IMR-90 (cell line): ENCODE measurements at places on chromosomes 4 and X. TPM values are rescaled to one million over a fixed set of nuclear protein-coding genes. Genes with fewer than 3 reads are reported as not detected.

DNA sequence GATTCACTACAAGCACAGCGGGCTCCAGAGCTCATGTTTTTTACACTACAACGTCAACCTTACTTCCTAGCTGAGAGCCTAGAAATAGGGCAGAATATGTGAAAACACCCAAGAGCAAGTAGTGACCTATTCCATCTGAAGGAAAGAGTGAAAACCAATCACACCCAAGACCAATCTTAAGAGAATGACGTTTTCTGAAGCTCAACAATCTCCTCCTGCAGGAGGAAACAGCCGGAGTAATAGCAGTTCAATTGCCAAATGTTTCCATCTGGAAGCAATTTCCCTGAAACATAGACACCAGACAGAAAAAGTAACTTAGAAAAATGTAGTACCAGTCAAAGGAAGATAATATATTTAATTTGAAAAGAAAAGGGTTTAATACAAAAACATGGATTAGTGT is 142.4 kb downstream of the ANXA5 start:
- no peak for DNase-seq

MAGEC2 gene
- polyA plus RNA-seq = not detected in 2 replicates

- DNase-seq = peak; percentile 92
Observed at GRCh38 chr4:5785806-5786680, 75.0 kb downstream of the EVC start.

DNA sequence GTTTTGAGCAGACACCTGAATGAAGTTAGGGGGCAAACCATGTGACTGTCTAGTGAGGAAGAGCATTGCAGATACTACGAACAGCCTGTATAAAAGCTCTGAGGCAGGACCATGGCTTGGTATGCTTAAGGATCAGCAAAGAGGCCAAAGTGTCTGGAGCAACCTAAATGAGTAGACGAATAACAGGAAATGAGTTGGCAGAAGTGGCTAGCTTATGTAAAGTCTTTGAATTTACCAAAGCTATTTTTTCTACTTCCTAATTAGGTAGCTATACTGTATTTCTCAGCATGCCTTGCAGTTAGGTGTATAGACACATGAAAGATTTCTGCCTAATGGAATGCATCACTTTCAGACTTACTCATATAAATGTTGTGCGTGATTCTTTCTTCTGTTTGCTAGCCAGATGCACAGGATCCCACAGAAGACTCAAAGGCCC is 9.3 kb upstream of the GPRIN3 start:
- DNase-seq = peak; percentile 16

CT45A5 gene
- not detected in 2 replicates for polyA plus RNA-seq

DNA sequence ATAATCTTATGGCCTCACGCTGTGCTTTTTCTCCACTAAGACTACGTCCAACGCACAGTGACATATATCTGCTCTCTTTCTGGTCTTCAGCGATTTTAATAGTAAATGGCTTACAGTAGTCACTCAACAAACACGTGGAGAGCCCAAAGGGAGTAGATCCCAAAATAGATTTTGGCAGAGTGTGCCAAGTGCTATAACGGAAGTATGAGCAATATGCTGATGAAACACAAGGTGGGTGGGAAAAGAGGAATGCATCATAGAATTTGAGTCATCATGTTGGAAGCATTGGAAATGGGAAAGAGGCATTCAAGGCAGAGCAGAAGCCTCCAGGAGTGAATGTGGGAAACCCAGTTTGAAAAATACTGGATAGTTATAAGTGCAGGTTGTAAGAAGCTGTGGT is 129.1 kb upstream of the LDB2 start:
- DNase-seq = peak; percentile 99

LRP2BP gene
- 0.06 and 0.10 TPM in 2 replicates for polyA plus RNA-seq

GRCh38 chrX:96102997-96103396 is 581.6 kb upstream of the DIAPH2 start:
- DNase-seq = no peak

PRSS12 gene
- 57.5 and 71.5 TPM in 2 replicates for polyA plus RNA-seq

SULT1E1 gene
- polyA plus RNA-seq = not detected in 2 replicates
